ENCODE measurements at places on chromosomes 2 and 18.

- no peak for DNase-seq
These were observed 352.8 kb upstream of the GYPC start for GRCh38 chr2:126303113-126303512.

GRCh38 chr2:155766342-155767115 lies 566.0 kb downstream of the NR4A2 start:
- DNase-seq = no peak

DNA sequence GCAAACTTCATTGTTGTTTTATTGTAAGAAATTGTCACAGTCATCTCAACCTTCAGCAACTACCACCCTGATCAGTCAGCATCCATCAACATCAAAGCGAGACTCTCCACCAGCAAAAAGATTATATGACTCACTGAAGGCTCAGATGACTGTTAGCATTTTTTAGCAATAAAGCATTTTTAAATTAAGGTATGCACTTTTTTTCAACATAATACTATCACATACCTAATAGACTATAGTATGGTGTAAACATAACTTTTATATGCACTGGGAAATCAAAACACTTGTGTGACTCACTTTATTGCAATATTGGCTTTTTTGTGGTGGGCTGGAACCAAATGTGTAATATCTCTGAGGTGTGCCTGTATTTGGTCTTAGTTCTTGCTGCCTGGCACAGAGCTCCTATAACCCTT lies 15.6 kb downstream of the SCN1A start:
- DNase-seq = peak; percentile 19

GRCh38 chr18:12403601-12404506 lies 3.9 kb upstream of the PRELID3A start:
- no peak for DNase-seq

DNA sequence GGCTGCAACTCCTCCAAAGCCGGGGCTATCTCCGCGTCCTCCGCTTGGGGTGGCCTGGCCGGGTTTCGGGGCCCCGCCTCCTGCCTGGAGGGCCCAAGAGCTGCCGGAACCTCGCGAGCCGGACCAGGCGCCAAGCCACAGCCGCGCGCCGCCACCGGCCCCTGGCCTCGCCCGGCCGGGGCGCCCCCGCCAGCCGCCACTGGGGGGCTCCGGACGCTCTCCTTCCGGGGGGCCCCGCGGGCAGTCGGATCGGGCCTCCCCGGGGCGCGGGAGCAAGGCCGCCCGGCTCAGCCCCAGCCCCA lies 17.4 kb upstream of the HAAO start:
- DNase-seq = peak; percentile 74

GRCh38 chr2:238945433-238946150 lies 97.7 kb downstream of the TWIST2 start:
- no peak for DNase-seq

DNA sequence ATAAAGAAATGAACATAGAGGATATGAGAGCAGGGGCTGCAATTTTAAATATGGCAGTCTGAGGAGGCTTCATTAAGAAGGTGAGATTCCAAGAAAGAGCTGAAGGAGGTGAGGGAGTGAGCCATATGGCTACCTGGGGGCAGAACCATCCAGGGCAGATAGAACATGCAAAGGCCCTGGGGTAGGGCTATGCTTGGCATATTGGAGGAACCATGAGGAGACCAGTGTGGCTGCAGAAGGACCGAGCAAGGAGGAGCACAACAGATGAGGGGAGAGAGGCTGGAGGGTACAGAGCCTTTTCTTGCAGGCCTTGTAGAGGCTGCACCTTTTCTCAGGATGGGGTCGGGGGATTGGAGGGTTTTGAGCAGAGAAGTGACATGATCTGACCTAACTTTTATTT lies 69.5 kb upstream of the GATA6 start:
- DNase-seq = no peak

DNA sequence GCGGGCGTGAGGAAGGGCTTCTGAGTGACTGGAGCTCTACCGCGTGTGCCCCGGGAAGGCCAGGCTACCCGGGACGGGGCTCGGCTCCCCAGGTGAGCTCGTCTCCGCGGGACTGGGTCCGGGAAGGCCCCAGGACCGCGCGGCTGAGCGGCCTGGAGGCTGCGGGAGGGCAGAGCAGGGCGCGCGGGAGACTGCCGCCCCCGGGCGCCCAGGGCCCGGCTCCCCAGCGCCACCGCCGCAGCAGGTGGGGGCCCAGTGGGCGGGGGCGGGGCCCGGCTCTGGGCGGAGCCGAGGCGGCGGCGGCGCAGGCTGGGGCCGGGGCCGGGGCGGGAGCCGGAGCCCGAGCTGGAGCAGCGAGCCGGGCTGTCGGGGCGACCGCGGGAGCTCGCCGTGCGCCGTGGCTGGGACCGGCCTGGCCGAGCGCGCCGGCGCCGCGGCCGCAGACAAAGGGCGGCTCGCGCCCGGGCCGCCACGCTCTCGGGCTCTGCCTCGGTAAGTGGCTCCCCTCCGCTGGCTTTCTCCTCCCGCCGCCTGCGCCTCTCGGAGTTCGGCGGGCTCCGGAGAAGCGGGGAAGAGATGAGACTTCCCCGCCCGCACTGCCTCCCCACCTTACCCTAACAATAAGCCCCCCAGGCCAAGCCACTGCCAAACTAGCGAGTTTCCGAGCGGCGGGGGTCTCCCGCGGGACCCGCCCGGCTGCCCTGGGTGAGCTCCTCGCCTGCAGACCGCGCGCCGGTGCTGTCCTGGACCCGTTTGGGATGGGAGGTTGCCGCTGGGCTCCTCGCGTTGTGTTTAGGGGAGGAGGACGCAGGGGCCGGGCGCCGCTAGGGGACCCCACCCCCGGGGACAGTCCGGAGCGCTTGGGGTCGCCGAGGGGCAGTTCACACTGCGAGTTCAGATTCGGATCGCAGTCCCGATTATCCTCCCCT lies at the start of gene MAPK4:
Gene MAPK4 (plus strand): TSS at position 336 of the 929 bp plus-strand sequence. CDS start 103,872 bp downstream, outside the sequence.
- DNase-seq = no peak

DNA sequence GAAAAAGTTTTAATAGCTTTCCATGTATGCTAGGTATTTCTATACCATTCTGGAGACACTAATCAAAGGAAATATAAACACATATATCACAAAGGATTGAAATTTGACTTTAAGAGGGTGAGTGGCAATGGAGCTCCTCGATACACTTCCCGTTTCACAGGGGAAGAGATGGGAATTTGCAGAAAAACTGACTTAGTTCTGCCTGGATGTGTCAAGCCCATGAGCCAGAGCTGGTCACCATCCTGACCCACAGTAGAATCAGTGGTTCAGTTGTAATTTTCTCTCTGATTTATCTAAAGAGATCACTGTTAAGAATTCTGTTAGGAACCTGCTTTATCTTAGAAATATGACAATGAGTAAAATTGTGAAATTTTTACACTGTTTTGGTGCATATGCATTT lies 34.2 kb downstream of the PLCL1 start:
- no peak for DNase-seq

DNA sequence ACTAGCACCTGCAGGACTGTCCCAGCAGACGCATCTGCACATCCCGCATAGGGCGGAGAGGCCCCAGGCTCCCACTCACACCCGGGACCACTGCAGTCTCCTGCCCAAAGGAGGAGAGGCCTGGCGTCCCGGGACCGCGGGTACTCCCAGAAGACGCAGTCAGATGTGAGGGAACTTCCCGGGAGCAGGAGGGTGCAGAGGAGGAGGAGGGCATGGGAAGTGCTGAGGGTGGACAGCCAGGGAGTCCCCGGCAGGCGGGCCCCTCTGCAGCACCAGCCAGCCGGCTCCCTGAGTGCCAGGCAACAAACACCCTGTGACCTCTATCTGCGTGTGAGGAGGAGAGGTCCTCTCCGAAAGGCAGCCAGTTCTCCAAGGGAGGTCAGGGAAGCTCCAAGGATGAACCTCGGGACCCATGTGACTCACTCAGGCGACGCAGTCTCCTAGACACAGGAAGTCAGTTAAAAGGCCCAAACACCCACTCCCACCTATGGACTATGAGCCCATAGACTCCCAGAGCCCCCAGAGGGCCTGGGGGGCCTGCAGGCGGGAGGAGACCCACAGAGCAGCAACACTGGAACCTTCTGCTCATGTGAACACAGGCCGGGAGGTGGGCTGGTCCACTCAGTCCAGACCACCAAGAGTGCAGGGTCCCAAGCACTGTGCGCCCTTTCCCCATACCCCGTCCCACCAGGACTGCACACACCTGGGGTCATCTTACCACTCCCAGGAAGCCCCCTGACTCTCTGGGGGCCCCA lies 4.2 kb downstream of the PXDN start:
- DNase-seq = no peak

- DNase-seq = no peak
These were observed 211.0 kb downstream of the NEDD4L start for GRCh38 chr18:58254873-58255511.

DNA sequence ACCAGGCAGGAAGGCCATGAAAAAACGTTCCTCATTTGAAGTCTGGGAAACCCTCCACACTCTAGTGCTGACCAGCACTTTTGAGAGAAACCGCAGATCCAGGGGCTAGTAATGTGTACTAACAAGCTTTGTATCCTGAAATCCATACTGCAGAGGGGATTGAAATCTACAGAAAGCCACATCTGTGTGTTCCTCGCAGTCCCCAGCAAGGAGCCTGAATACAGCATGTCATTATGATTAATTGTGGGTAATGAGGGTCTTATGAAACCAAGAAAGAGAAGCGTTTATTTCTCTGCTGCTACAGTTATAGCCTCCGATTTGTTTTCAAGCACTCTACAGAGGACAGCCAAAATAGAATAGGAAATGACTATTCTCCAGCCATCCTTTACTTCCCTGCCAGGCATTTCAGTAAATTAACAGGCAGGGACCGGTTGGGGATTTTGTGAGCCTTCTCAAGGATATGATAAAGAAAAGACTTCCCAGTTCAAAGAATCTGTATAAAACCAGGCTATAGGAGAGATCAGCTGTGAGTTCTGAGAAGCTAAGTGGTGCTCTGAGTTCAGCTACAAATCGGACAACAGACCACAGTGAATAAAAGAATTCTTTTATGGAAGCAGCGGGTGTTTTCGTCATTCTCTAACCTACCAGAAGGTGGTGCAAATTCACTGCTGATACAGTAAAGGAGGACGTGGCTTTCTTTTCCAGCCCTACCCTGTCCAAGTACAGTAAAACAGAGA lies 133.4 kb downstream of the INSIG2 start:
- DNase-seq = no peak

GRCh38 chr18:13982126-13982525 lies 66.8 kb upstream of the MC2R start:
- no peak for DNase-seq

- no peak for DNase-seq
These were observed 55.4 kb upstream of the CD28 start for GRCh38 chr2:203650860-203651613.
